Right ventricle myocardium superior (tissue), 1 donor: ENCODE measurements at places on chromosomes 6 and 20.

GRCh38 chr20:3068075-3068474, 3.3 kb upstream of the OXT start:
- no peak for DNase-seq

- DNase-seq, result no peak
Observed at GRCh38 chr6:1242446-1242845, 69.5 kb upstream of the FOXQ1 start.

DNA sequence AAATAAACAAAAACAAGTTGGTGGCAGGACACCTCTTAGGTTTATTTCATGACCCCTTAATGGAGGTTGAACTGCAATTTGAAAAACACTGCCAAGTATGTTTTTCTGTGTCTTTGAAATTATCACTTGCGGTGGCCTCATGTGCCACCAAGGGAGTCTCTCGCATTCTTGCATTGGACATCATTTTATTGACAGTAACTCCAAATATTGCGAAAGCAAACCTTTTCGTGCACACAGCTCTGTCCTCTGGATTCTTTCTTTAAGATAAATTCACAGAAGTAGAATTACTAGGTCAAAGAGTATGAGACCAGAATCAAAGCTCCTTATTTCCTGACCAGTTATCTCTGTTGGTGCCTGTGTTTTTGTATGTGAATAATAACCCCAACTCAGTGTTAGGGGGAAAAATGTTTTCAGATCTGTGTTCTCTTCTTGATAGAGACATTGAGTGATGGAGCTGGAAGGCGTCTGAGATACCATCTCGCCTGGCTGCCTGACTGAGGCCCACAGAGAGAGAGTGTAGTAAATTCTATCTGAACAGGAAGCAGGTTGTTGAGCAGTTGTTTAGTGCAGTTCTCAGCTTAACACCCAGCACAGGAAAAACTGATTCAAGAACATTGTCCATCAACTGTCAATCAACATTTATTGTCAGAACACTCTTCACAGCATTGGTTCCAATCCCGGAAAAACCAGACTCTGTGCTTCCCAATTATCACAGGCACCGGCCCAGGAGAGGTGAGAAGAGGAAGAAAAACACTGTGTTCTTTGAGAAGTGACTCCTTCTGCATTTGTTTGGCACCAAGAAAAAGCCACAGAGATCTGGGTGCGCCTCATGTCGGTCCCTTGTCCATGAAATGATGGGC, 2.2 kb upstream of the CCDC167 start:
- DNase-seq, result no peak

- peak; percentile 16 for DNase-seq
Observed at GRCh38 chr20:63100174-63100925, 93.6 kb upstream of the BHLHE23 start.

DNA sequence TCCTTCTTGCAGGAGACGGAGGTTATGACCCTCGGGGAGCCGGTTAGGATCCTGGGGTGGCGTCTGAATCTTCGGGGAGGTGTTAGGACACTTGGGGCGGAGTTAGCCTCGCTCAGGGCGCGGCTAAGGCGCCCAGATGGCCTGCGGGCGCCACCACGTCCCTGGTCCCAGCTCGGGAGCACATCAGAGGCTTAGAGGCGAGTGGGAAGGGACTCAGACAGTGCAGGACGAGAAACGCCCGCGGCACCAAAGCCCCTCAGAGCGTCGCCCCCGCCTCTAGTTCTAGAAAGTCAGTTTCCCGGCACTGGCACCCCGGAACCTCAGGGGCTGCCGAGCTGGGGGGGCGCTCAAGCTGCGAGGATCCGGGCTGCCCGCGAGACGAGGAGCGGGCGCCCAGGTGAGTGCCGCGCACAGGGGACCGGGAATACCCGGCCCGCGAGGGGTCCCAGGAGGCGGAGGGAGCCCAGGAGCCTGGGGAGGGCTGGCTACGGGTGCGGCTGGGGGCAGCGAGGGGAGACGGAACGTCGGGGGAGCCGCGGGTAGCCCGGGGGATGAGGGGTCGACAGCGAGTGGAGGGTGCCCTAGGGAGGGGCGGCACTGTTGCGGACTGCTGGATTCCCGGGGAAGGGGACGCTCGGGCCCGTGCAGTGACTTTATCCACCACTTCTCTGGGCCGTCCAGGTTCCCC, at the start of gene HCK:
Gene HCK, plus strand, starts transcription at position 153 of the 688 bp plus-strand sequence.
- peak; percentile 76 for DNase-seq

DNA sequence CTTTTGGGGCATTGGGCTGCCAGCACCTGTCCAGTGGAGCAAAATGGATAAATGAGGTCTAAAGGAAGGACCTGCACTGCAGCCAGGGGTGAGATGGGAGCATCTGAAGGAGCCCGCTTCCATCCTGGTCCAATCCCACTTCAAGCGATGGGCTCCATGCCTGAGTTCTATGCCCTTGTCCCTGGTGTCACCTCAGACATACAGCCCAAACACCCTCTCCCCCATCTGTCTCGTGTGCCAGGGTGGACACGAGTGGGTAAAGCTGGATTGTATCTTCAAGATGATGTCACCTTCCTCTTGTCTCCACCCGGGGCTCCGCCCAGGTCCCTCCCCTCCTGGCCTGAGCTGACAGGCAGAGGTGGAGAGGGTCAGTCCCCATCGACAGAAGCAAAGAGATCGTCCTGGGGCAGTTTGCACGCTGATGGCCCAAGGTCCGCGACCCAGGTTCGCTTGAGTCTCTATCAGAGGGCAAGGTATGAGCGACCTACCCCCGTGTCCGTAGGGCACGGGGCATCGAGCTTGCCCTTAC, 544 bp downstream of the SMIM29 start:
- DNase-seq, result peak; percentile 83
